ENCODE measurements at places on chromosomes 4 and X. TPM values are rescaled to one million over a fixed set of nuclear protein-coding genes. Genes with fewer than 3 reads are reported as not detected.

- DNase-seq: peak; percentile 46
These were observed 2.3 kb downstream of the SPATA4 start for GRCh38 chr4:176193126-176193525.

GRCh38 chr4:19736968-19737756, 514.5 kb upstream of the SLIT2 start:
- DNase-seq: no peak

GRCh38 chrX:97402903-97403302, 519.2 kb downstream of the RPA4 start:
- no peak for DNase-seq

DNA sequence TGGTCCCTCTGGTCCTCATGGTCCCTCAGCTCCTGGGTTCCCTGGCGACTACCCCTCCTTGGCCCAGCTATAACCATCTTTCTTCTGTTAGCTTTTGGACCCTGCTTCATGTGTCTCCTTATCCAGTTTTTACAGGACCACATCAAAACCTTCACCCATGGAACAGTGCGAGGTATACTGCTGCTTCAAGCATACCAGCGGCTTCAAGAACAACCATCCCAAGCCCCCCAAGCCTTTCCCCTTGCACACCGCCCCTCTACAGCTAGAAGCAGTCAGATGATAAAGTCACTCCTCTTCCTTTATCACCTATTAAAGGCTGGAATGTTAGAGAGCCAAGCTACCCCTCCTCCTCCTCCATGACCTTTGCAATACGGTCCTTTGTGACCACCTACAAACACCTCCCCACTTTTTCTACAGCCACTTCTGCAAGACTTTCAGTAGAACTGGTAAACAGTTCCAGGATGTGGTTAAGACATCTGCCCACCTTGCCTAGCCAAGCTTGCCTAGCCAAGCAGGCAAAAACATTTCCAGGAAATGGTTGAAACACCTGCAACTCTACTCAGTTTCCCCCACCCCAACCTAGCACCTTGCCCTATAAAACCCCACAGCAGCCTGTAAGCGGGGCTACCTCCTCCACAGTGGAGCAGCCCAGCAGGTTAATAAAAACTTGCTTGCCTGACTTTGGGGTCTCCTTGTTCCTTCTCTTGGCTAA, 125.7 kb downstream of the ZC4H2 start:
- DNase-seq: no peak

DNA sequence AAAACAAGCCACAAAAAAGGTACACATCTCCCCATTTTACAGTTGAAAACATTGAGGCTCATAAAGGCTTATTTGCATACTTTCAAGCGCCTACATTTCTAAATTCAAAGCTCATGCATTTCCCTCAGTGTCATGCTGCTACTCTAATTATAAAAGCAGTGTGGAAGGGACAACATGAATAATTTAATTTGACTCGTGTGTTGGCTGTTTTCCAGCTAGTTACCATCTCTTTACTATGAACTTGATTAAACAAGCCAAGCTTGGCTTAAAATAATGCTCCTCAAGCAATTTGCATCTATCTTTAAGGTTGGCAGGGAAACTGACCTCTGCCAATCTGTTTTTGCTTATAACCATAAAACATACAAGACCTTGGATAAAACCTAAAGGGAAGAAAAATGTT, 252.5 kb upstream of the NEIL3 start:
- no peak for DNase-seq

DNA sequence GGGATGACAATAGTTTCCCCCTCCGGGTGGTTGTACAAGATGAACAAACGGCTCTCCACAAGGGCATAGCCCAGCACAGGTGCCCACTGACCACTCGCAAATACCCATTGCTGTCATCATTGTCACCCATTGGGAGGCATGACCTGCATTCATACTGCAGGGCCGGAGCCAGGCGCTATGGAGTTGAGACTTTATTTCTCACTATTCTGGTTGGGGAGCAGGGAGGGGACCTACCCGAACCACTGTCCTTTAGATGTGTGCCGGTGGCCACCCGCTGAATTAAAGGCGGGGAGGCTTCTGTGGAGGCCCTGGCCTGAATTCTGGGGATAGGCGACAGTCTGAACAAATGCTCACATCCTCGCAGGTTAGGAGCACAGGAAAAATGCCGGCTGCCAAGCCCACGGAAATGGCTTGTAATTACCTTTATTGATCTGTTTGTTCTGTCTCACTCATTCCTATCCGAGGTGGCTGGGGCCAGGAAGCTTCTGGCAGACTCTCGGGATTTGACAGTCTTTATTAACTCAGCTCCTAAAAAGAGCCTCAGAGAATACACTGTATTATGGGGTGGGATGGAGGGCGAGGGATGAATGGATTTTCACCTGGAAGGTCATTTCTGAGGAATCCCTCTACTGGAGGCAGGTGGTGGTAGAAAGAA, 125.1 kb upstream of the PSAPL1 start:
- DNase-seq: no peak

DNA sequence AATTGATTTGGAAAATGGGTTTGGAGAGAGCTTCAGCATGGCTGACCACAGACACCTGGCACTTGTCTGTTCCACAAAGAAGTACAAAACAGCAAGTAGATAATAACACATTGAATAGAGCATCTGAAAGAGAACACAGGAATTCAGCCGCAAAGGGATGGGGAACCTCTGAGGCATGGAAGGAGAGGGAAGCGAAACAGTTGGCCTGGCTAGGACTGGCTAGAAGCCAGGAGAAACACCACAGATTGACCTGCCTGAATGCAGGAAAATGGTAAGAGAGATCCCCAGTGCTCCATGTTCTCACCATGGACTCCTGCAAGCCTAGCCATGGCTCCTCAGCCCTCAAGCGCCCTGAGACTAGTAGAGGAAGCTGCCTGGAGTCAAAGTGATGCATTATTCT, 169.7 kb upstream of the SH3RF1 start:
- peak; percentile 16 for DNase-seq

GRCh38 chr4:139575072-139575471, 19.1 kb upstream of the SETD7 start:
- no peak for DNase-seq

The PPEF2 gene
- not detected for total RNA-seq

The NEUROG2 gene
- total RNA-seq: not detected

The F8A2 gene
- total RNA-seq: not detected

The PTPN13 gene
- total RNA-seq: 41.6 TPM

The CSAG1 gene
- total RNA-seq: not detected

The TMEM255A gene
- not detected for total RNA-seq

The RBMX gene
- 245 TPM for total RNA-seq

Measured in fibroblast of the aortic adventitia (primary cell).